Stomach (tissue), 19 donors: ENCODE measurements at places on chromosomes 2 and 18.

GRCh38 chr2:39937621-39938020, 158.6 kb upstream of the THUMPD2 start:
- DNase-seq: no peak

DNA sequence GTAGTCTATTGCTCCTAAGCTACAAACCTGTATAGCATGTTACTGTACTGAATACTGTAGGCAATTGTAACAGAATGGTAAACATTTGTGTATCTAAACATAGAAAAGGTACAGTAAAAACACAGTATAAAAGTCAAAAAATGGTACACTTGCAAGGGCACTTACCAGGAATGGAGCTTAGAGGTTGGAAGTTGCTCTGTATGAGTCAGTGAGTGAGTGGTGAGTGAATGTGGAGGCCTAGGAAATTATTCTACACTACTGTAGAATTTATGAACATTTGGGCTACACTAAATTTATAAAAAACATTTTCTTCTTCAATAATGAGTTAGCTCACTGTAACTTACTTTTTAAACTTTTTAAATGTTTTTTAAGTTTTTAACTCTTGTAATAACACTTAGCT, 19.0 kb downstream of the NABP1 start:
- DNase-seq: no peak

- no peak for DNase-seq
Measured at GRCh38 chr2:227862741-227863588, 8.5 kb upstream of the DAW1 start.

- DNase-seq: no peak
Measured at GRCh38 chr2:59461127-59461526, 1092.3 kb downstream of the BCL11A start.

GRCh38 chr2:1002350-1002749, 51.7 kb downstream of the SNTG2 start:
- no peak for DNase-seq

DNA sequence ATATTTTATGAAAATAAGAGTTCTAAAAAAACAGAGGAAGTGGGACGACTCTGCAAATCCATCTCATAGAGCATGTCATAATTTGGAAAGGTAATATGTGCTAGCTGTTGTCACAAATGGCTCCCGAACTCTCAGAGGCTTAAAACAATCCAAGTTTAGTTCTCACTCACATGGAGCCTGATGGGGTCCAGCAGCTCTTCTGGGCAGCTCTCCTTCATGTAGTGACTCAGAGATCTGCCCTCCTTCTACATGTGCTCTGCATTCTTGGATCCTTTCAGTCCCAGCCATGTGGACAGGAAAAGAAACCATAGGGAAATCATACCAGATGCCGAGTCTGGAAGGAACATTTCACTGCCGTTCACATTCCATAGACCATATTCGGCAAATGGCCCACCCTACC, 180.1 kb upstream of the APCDD1 start:
- no peak for DNase-seq

GRCh38 chr2:206736935-206737334, 18.7 kb upstream of the DYTN start:
- no peak for DNase-seq

- DNase-seq: peak; percentile 26
Measured at GRCh38 chr2:8388781-8389180, 293.1 kb upstream of the ID2 start.

DNA sequence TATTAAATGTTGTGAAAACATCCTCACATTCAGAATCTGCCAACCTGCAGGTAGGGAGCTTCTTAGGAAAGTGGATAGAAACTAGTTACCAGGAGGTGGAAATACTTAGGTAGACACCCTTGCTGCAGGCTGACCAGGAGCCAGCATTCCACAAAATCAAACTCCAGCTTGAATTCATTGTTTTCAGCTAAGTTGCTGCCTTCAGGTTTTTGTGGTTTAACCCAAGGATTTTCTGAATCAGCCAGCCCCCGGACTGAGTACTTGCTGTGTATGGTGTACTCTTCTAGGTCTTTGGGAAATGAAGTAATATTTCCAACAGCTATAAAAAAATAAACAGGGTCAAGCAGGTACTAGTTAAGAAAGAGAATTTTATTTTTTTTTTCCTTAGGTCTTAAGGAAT, 192.1 kb upstream of the CHST9 start:
- DNase-seq: no peak

GRCh38 chr18:48819276-48819675, 131.5 kb downstream of the SMAD7 start:
- peak; percentile 1 for DNase-seq

- no peak for DNase-seq
Measured at GRCh38 chr2:1004398-1004797, 53.7 kb downstream of the SNTG2 start.

DNA sequence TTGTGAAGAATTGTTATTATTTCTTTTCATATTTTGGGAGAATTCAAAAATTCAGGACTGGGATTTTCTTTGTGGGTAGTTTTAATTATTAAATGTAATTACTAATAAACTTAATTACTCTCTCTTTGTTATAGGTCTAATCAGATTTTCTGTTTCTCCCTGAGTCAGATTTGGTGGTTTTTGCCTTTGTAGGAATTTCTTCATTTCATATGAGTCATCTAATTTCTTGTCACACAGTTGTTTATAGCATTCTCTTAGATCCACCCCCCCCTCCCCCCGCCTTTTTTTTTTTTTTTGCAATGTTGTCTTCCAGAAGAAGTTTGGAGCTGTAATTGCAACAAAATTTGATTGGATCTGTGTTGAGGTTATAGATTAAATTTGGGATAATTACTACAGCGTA, 26.0 kb upstream of the GALR1 start:
- DNase-seq: no peak
